SHP77 (cell line): ENCODE measurements at places on chromosomes 12 and 14.

- DNase-seq: peak; percentile 9
These were observed 51.2 kb downstream of the SLC2A13 start for GRCh38 chr12:40054555-40055227.

GRCh38 chr12:45426294-45426693 is 210.4 kb downstream of the ANO6 start:
- no peak for DNase-seq

DNA sequence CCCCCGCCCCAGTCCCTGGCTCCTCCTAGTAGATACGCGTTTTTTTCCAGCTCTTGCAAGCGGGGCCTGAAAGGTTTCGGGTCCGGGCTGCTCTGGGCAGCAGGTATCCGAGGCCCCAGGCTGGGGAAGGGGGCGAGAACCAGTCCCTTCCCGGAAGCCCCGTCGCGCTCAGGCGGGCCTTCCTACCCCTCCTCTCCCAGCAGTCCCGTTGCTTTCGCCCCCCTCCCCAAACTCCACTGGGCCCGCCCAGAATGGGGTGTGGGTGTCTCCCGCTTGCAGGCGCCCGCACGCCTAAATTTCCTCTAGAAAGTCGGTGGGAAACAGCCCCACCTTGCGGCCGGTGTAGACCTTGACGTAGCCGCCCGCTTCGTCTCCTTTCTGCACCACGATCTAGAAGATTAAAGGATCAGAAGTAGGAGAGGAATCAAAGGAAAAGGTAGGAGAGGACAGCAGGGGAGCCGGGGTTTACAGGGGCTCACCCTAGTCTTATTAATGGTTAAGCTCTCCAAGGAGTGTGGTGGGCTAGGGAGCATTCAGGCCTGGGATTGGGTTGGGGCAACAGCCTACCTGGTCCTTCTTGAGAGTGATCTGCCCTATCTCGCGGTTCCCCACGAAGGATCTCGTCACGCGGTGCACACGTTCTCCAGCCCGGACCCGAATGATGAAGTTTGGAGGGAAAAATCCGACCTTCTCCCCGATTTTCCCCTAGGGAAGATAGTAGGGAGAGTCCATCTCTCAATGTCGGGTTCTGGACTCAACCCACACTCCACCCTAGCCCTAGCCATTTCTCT is 7.3 kb downstream of the STAC3 start:
- DNase-seq: peak; percentile 69

- DNase-seq: peak; percentile 56
These were observed 838 bp downstream of the LRIG3 start for GRCh38 chr12:58919231-58920101.

GRCh38 chr14:99413911-99414310 is 66.7 kb downstream of the SETD3 start:
- DNase-seq: no peak

DNA sequence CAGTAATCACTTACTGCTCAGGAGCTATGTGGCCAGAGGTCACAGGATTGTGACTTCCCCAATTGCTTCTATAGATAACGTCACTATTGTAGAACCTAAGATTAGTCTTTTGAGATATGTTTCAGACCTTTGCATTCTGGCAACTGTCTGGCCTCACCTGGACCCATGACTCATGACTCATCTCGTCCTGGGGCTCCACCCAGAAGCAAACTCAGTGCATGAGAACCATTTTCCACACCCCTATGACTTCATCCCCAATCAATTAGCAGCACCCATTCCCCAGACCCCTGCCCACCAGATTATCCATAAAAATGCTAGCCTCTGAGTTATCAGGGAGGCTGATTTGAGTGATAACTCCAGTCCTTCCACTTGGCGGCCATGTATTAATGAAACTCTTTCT is 186.9 kb downstream of the EMP1 start:
- DNase-seq: no peak

- no peak for DNase-seq
These were observed at the start of gene PROX2 for GRCh38 chr14:74875941-74876913. Gene PROX2 (minus strand): TSS chr14:74876145. CDS start chr14:74863834, 12,311 bp downstream.

DNA sequence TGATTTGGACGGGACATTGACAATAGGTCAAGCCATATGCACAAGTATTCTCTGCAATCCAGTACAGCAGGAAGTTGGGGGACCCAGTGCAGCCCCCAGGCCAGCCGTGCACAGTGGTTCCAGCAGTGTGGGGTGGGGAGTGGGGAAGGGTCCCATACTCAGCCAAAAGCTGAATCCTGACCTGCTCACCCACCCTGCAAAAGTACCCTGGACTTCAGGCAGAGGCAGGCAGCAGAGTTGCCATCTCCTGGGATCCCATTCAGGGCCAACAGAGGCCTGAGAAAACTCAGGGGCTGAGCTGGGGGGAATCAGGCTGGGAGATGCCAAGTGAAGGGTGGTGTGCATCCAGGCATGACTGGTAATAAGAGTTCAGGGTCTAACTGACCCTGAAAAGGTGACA is 83.9 kb downstream of the ALG10 start:
- no peak for DNase-seq

GRCh38 chr12:22287776-22288621 is 46.5 kb downstream of the ST8SIA1 start:
- DNase-seq: no peak

DNA sequence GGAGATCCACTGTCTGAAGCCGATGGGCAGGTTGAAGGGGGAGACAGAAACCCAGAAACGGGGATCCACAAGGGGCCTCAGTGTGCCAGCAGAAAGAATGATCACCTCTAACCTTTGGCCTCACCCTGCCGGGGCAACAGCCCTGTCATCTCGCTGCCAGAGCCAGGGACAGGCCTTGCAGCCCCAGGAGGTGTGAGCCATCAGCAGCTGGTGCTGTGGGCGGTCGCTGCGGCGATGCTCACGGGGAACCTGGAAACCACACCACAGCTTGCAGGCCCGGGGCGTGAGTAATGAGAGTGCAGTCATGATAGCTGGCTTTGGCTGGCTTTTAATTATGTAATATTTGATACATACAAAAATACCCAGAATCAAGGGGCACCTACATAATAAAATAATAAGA is 4.7 kb upstream of the TTC7B start:
- peak; percentile 40 for DNase-seq

DNA sequence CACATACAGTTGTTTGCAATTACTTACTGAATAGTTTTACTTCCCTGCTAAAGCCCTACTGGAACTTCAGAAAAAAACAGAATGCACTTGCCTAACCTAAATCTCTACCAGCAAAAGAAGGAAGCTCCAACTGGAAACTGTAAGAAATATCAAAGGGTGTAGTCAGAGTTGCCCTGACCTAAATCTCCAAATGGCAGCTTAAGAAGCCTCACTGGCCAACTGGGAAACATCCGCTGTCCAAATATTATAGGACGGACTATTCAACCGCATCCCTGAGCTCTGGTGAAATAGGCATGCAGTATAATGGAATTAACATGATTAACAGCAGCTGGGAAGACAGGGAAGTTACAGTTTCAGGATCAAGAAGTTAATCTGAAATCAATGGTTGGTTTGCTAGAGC is 24.3 kb downstream of the ANAPC7 start:
- DNase-seq: no peak

DNA sequence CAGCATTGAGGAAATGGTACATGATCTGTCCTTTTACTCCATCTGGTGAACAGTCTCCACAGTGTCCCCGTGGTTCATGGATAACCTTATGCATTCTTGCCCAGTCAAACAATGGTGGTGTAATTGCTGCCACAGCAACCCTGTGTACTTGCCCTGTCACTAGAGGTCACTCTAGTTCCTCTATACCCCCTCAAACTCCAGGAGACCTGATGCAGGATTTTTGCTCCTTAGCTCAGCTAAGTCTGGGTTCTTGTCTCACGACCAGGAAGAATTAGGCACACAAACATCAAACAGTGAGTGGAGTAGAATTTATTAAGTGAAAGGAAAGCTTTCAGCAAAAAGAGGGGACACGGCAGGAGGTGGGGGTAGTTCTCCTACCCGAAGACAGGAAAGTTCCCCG is 24.7 kb upstream of the EEA1 start:
- DNase-seq: no peak

DNA sequence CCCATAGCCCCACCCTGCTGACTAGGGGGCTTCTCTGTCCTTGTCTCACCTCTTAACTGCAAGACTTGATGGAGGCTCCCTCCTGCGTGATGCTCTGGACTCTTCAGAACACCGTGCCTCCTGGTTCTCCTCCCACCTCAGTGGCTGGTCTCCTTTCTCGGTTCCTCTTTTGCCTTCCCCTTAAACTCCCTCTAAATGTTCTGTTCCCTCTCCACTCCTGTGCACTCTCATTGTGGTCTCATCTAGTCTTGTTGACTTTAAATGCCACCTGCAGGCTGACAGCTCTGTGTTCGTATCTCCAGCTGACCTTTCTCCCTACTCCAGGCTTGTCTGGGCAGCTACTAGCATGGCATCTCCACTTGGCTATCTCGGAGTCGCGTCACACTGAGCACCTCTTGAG is 28.3 kb downstream of the DYNC1H1 start:
- no peak for DNase-seq

GRCh38 chr12:105876396-105876927 is 262.3 kb downstream of the NUAK1 start:
- DNase-seq: no peak

DNA sequence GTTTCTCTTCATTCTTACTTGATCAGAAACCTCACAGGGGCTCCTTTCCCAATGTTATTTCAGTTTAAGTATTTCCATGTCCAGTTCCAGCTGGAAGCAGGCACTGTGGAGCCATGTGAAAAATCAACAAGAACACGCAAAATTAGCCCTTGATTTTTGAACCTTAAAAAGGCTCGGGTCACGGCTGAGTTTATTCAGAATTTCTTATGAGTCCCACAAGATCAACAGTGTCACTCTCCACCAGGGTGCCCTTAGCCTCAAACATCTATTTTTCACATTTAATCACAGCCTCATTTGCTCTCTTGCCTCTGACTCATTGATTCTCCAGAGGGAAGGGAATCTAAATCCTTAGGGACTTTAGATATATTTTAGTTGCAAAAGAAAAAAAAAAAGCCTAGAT is 157.7 kb upstream of the AVPR1A start:
- DNase-seq: no peak

- peak; percentile 71 for DNase-seq
These were observed 325.2 kb upstream of the DIO2 start for GRCh38 chr14:80536456-80536855.

GRCh38 chr12:10389904-10390303 is at the start of gene KLRK1:
Gene KLRK1 (minus strand): TSS chr12:10390041. CDS start chr12:10388810, 1,231 bp downstream.
- DNase-seq: no peak

GRCh38 chr14:30874999-30875787 is 834 bp downstream of the COCH start:
- peak; percentile 24 for DNase-seq

GRCh38 chr12:5733136-5733755 is 211.8 kb downstream of the ANO2 start:
- no peak for DNase-seq

- DNase-seq: no peak
These were observed at the start of gene GALNT16 for GRCh38 chr14:69259527-69260189. Gene GALNT16 (plus strand): TSS chr14:69260158. CDS start chr14:69260291, 133 bp downstream.

DNA sequence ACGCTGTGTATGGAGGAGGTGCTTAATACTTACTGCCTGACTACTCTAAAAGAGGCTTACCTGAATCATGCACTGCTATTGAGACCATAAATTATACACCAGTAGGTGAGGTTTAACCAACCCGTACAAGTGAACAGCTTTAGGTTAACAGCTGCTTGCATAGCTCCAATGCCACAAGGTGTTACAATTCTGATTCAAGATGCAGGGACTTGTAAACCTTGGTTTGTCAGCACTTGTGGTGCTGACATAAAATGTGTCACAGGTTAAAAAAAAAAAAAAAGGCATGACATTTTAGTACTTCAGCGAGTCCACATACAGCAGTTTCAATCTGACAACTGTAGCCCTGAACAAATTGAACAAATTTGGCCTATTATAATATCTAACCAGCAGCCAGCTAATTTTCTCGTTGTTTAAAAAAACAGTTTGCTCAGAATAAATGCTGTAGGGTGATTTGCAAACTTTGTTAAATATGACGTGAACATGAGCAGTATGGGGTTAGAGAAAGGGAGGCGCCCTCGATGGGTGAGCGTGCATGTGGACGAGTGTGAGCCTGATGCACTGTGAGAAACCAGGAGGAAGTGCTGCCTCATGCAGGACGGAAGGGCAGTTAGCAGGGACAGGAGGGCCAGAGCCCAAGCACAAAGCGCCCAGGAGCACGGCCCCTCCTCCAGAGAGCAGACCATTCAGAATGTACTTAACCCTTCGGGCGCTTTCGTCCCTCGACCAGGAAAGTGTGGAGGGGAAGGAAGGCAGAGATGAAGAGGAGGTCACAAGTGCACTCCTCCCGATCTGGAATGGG is 44.7 kb downstream of the TCHP start:
- no peak for DNase-seq

GRCh38 chr14:100348253-100348729 is 25.2 kb downstream of the SLC25A47 start:
- no peak for DNase-seq

DNA sequence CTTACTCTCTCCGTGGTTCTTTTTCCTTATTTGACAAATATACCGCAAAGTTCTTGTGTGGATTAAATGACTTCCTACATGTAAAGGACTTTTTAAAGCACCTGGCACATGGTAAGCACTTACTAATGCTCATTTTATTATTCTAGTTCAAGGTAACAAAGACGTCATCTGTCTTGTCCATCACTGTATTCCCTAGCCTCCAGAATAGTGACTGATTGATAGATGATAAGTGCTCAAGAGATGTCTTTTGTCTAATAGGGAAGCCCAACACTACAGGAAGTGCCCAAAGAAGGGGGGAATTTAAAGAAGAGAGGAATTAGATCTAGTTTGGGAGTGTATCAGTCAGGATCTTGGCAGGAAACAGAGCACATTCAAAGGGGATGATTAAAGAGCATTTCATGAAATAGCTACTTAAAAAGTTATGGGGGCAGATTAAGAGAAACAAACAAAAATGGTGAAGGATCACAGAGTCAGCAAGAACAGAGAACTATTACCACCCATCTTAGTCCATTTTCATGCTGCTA is 151.9 kb downstream of the GXYLT1 start:
- no peak for DNase-seq

DNA sequence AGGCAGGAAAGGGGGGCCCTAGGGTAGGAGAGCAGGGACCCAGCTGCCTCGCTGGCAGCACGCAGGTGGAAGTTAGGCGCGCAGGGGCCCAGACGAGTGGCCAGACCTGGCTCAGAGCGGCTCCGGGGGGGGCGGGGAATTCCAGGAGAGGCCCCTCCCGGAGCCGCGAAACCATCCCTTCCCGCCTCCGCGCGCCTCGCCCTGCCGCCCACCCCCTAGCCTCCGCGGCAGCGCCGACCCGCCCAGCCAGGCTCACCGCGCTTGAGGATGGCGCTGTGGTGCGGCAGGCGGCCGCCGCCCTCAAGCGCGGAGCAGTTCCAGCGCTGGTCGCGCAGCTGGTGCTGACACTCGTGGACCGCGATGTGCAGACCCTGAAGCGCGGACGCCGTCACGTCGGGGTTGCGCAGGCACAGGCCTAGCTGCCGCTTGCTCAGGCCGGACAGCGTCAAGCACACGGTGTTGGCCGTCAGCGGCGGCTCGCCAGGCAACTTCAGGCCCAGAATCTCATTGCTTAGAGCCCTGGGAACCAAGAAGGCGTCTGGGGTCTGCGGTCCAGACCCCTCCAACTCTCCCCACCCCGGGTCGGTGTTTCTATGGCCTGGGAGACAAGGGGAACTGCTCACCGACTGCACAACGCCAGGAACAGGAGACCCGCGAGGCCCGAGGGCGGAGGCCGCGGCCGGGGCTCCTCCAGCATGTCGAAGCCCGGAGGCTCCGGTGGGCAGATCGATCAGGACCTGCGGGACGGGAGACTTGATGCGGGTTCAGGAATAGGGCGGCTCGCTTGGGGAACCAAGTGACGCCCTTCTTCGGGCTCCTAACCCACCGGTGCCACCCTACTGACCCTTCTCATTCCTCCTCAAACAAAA is 1.5 kb downstream of the WNT10B start:
- DNase-seq: no peak
